ENCODE measurements at places on chromosomes 5 and 9.

- no peak for DNase-seq
Measured at GRCh38 chr5:98468188-98468869, 305.1 kb upstream of the RGMB start.

DNA sequence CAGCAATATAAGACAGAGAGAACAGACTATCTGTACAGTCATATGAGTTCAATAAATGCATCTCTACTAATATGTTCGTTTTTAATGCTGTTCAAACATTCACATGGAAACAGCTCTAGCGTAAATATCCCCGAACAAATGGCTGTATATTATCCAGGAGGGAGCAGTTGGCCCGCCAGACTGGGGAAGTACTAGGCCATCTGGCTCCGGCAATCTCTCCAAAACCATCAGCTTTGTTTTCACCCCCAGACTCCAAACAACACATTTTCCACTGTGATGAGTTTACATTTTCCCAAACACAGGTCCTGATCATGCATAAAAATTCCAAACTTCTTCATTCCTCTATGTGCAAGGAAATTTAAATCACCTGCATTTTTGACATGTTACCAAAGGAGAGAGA, 8.7 kb downstream of the EBF1 start:
- no peak for DNase-seq

GRCh38 chr5:68002836-68003235, 212.7 kb upstream of the PIK3R1 start:
- no peak for DNase-seq

DNA sequence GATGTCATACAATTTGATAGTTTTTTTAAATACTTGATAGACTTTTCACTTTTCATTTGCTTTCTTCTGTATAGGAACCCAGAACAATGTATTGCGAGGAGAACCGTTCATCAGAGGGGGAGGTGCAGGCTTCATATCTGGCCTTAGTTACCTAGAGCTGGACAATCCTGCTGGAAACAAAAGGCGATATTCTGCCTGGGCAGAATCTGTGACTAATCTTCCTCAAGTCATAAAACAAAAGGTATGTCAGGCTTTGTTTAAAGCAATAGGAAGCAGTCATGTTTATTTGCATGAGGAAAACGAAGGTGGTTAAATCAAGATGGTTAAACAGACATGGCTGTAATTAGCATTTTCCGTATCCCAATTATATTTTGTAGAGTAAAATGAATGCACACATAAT, 46.0 kb downstream of the C7 start:
- DNase-seq = no peak

GRCh38 chr9:123669346-123669745, 260.6 kb downstream of the DENND1A start:
- no peak for DNase-seq

- no peak for DNase-seq
Measured at GRCh38 chr5:157864067-157864466, 5.1 kb upstream of the CLINT1 start.

Measured in NCI-H1105 treated with DMSO at 0.1 percent for 48 hours (cell line).